ENCODE measurements at places on chromosomes 1 and 21. TPM values are rescaled to one million over a fixed set of nuclear protein-coding genes. Genes with fewer than 3 reads are reported as not detected.

The NT5C1A gene
- total RNA-seq: not detected

The TEDDM1 gene
- not detected for total RNA-seq

The FAM163A gene
- total RNA-seq: not detected

The CR1 gene
- total RNA-seq: not detected

The GUCA2A gene
- not detected for total RNA-seq

The CYP4A22 gene
- total RNA-seq: not detected

The HCN3 gene
- total RNA-seq: 1.2 TPM

The CD53 gene
- total RNA-seq: not detected

The OR10Z1 gene
- not detected for total RNA-seq

The SPRR2E gene
- not detected for total RNA-seq

The ALX3 gene
- not detected for total RNA-seq

The GABRD gene
- not detected for total RNA-seq

The EXOSC10 gene
- 34.5 TPM for total RNA-seq

The TINAGL1 gene
- total RNA-seq: 9.1 TPM

The AADACL4 gene
- total RNA-seq: not detected

The FCGR3A gene
- not detected for total RNA-seq

The SAMD13 gene
- total RNA-seq: 1.2 TPM

The KRTAP21-2 gene
- total RNA-seq: not detected

The COA6 gene
- total RNA-seq: 18.5 TPM

The SIK1 gene
- under 0.01 TPM for total RNA-seq

The TRIM67 gene
- 0.09 TPM for total RNA-seq

The MANEAL gene
- total RNA-seq: 2.1 TPM

The ADAMTS5 gene
- 17.4 TPM for total RNA-seq

The C1orf210 gene
- not detected for total RNA-seq

The FCRL6 gene
- not detected for total RNA-seq

The ATP5IF1 gene
- 139 TPM for total RNA-seq

The IL20 gene
- total RNA-seq: not detected

The SELENBP1 gene
- 63.1 TPM for total RNA-seq

The WDR26 gene
- total RNA-seq: 30.5 TPM

The INSRR gene
- total RNA-seq: not detected

The EDARADD gene
- total RNA-seq: not detected

The PGLYRP4 gene
- not detected for total RNA-seq

The ABCG1 gene
- 1.6 TPM for total RNA-seq

The SRGAP2B gene
- 26.6 TPM for total RNA-seq

The CD1B gene
- total RNA-seq: not detected

The INAVA gene
- not detected for total RNA-seq

The PMVK gene
- total RNA-seq: 12.3 TPM

The KRTAP7-1 gene
- total RNA-seq: not detected

The ADCY10 gene
- total RNA-seq: not detected

The TRPM2 gene
- total RNA-seq: not detected

The PERM1 gene
- total RNA-seq: not detected

The HEYL gene
- total RNA-seq: 0.85 TPM

The UTS2 gene
- not detected for total RNA-seq

The OR6K3 gene
- total RNA-seq: not detected

The ALPL gene
- total RNA-seq: 4.0 TPM

The IQGAP3 gene
- total RNA-seq: 0.58 TPM
